Neural crest cell (in vitro differentiated cells): ENCODE measurements at places on chromosomes 2 and 18.

GRCh38 chr18:49017813-49018553 lies 67.2 kb upstream of the SMAD7 start:
- no peak for DNase-seq

DNA sequence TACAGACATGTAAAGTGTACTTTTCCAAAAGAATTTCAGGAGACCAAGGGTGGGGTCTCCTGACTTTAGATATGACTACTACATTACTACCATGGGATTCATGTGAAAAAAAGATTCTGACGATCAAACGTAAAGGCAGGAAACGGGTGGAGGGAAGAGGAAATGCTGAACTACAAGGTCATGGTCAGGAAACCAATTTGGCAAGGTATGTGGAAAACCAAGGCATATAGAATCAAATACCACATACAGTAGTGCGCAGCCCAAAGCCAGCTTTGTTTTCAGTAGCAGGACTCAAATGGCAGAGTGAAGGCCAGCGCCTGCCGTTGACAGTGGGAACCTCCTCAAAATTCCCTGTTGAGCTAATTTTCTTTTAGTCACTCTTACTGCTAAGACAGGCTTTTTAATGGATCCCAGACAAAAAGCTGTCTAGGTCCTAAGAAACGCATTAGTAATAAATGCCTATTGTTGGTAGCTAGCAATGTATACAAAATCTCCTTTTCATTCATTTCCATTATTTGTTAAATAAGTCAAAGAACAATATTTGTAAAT lies 57.6 kb upstream of the SERTAD2 start:
- no peak for DNase-seq

- DNase-seq, result no peak
These were observed 22.7 kb downstream of the TRAPPC8 start for GRCh38 chr18:31920277-31920676.

- no peak for DNase-seq
These were observed 161.9 kb upstream of the SKOR2 start for GRCh38 chr18:47413327-47413726.

DNA sequence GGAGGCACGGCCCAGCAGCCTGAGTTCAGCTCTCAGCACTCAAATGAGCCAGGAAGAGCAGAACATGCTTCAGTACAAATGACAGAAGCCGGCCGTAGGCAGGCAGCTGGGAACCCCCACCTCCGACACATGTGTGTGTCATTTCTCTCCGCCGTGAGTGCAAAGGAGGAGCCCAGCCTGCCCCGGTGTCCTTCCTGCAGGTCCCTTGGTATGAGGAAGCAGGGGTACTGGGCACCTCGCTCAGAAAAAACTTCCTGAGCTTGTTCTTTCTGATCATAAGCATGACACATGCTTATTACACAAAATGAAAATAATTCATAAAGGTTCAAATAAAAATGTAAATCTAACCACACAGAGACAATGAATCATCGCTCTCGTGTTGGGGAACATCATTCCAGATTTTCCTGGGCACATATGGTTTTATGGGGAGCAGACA lies 35.3 kb downstream of the KCNF1 start:
- DNase-seq, result no peak

DNA sequence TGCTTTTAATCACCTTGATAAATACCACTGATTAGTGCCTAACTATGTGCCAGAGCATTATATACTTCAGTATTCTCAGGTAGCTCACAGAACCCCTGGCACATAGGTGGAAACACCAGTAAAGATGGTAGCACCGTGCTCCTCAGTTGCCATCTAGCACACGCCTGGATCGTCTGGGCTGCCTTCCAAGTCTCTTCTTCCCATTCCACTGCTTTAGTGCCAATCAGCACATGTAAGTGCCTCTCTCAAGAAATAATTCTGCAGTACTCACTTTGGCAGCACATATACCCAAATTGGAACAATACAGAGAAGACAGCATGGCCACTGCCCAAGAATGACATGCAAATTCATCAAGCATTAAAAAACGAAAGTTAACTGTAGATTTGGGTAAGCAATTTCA lies 13.0 kb downstream of the POLR2D start:
- DNase-seq, result no peak

DNA sequence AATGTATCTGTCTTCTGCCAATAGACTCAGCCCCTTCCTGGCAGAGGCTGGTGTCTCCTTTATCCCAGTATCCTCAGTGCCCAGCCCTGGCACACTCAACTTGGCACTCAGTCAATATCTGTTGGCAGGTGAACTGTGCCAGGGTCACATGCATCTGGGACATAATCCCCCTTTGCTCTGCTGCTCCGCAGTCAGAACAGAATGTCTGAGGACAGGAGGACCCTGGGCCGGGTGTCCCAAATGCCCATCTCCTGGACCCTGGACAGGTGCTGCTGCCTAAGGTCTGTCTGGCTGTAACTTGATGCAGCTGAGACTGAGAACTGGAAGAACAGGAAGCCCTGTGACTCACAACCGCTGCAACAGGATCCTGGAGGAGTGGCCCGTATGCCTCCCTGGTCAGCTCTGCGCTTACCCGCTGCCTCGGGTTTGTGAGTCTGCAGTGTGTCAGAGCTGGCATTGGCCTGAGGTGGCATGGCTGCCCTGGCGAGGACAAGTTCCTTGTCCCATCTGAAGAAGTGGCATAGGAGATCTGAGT lies 11.4 kb downstream of the HK2 start:
- DNase-seq, result no peak

GRCh38 chr2:84526562-84526961 lies 10.3 kb downstream of the DNAH6 start:
- no peak for DNase-seq

DNA sequence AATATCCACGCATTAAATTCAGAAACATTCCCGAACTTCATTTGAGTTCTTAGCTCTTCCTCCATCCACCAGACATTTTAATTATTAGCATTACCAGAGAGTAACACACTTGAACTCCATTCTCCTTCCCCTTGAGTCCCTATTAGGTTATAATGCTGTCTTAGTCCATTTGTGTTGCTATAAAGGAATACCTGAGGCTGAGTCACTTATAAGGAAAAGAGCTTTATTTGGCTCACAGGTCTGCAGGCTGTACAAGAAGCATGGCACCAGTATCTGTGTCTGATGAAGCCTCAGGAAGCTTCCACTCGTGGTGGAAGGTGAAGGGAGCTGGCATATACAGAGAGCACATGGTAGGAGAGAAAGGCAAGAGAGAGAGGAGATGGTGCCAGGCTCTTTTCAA lies 25.4 kb downstream of the TBC1D8 start:
- no peak for DNase-seq

DNA sequence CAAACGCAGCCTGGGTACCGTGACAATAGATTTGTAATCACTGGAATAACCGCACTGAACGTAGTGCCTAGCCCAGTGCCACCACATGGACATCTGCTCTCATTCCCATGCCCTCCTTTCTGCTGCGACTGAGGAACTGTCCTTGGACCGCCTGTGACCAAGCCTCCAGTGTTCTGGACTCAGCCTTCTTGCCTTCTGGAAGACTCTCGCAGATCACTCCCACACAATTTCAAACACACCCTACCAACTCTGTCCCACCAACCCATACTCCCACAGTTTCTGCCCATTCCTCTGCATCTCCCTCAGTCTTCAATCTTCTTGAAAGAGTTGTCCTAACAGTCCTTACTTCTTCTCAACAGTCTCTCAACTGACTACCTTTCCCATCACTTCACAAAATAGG lies 2.1 kb downstream of the RNF149 start:
- DNase-seq, result no peak

DNA sequence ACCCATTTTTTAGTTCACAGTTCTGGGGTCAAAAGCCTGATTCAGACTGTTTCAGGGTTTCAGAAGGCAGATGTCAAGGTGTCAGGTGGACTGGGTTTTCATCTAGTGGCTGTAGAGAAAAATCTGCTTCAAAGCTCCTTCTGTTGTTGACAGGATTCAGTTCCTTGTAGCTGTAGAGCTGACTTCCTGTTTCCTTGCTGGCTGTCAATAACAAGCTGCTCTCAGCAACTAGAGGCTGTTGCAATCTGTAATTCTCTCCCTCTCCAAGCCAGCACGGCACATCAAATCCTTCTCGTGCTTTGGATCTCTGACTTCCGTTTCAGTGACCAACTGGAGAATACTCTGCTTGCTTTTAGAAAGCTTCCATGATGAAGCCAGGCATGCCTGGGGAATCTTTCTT lies 179.4 kb downstream of the DOK6 start:
- DNase-seq, result no peak

DNA sequence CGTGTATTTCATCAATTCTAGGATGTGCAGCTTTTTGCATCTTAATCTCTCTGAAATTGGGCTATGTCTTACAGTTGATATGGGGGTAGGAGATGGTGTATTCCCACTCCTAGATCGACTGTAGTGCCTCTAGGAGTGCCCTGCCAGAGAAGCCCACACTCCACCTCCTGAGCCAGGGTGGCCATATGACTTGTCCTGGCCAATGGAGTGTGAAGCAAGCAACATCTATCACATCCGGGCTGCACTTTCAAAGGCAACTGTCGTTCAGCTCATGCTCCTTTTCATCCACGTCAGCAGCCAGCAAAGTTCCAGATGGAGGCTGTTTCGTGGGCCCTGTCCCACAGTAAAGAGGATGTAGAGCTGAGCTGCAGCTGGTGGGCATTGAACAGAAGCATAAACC lies 149.4 kb upstream of the SLC1A4 start:
- no peak for DNase-seq

DNA sequence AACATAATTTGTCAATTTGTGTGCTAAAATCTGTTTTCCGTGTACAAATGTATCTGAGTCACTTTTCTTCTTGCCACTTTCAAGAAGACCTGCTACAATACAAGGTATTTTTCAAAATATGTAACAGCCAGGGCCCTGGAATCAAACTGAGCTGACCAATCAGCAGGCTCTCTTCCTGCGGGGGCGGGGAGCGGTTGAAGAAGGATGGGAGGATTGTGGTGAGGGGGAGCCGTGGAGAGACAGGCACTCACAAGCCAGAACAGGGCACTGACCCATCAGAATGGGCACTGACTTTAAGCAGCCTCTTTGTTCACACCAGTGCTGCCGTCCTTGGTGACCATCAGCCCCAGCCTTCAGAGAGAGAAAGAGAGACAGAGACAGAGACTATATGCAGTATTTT lies 40.6 kb upstream of the CCNYL1 start:
- no peak for DNase-seq

DNA sequence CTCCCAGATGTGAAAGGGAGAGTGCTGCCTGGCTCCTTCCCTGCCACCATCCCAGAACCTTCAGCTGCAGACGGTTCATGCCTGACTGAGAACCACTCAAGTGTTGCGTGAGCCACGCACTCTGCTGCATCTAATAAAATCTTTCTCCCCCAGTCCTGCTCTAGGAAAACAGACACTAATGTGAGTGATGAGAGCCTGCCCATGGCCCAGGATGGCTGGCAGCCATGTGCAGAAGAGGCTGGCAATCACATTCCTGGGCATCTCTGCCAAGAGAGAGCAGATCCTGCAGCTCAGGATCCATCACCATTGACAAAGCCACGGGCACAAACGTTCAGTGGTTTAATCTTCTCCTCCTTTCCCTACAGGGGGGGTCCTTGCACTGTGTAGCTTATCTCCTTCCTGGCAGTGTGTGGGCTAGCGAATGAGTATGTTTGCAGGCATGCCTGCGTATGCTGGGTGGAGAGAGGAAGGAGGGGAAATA lies 477.5 kb downstream of the SLC4A3 start:
- DNase-seq, result no peak

- no peak for DNase-seq
These were observed 73.6 kb downstream of the CYBRD1 start for GRCh38 chr2:171595896-171596295.

DNA sequence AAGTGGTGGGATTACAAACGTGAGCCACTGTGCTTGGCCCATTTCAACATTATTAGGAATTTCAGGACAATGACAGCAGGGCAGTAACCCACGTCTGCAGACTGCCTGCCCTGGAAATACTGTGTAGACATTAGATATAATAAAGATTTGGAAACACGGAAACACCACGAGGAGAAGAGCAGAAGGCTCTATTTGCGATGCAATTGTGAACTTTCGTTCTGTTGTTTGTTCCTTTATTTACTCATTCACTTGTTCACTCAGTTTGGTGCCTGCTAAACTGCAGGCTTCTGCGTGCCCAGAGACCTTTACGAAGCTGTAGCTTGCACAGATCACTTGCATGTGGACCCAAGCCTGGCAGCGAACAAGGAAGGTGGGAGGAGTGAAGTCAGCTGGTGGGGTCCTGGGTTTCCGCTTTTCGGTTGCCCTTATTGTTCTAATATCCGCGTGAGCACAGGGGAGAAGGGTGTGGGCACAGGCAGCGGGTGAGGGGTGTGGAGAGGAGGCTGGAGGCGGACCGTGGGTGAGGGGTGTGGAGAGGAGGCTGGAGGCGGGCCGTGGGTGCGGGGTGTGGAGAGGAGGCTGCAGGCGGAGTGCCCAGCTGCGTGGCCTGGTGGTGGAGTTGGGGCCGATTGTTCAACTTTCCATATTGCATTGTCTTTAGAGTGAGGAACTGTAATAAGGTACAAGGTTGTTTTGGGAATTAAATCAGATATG lies 3.4 kb downstream of the COLEC11 start:
- no peak for DNase-seq

DNA sequence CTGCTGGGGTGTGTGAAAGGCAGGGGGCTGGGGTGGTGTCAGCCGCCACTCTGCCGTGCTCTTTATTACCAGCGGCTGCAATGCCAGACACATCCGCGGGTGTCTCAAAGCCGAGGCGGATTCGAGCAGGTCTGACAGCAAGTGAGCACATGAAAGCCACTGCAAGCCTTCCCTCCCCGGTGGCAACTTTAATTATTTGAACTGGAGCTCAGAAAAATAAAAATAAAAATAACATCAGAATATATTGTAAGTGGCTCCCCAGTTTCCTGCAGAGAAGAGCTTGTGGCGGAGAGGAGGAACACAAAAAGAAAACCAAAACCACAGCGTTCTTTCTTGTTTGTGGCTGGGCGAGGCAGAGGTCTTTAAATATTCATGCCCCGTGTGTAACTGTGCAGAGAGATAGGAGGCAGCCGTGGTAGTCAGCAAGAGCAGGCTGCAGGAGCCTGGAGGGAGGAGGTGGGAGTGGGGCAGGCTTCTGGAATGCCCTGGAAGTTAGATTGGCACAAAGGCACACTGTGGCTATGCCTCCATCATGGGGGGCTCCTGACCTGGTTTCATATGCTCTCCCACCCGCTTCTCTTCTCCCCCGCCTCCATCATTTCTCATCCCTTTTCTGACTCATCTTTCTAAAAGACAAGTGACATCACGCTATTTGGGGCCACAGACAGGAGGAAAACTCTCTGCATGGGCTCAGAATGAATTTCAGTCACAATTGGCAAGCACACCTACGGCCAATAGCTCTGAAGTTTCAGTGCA lies 199.8 kb downstream of the CLIP4 start:
- DNase-seq, result peak; percentile 42

DNA sequence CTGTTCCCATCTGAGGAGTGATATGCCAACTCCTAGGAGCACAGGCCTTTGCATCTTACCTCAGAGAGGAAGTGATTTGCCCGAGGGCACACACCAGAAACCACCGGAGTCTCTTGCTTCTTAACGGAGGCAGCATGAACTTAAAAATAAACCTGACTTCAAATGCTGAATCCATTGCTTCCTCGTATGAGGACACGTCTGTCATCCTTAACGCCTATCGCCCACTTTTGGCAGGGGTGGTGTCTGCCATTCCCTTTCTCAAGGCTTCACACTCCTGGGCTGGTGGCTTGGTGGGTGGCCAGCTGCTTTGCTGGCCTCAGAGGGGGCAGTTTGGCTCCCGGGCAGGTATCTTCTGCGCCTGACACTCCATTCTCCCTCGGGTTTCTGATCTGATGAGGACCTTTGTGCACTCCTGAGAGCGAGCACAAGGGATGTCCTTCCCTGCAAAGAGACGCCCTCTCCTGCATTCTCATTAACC lies 1.1 kb upstream of the PREB start:
- no peak for DNase-seq
